ENCODE measurements at places on chromosomes 6 and 20. TPM values are rescaled to one million over a fixed set of nuclear protein-coding genes. Genes with fewer than 3 reads are reported as not detected.

The THBS2 gene
- 26.5 TPM for polyA plus RNA-seq

The TLDC2 gene
- 0.33 TPM for polyA plus RNA-seq

The GJA1 gene
- polyA plus RNA-seq, result 464 TPM

The ARMC12 gene
- 1.3 TPM for polyA plus RNA-seq

The IFNGR1 gene
- polyA plus RNA-seq, result 62.9 TPM

The BFSP1 gene
- 4.1 TPM for polyA plus RNA-seq

The FAM83C gene
- polyA plus RNA-seq, result not detected

The LKAAEAR1 gene
- polyA plus RNA-seq, result not detected

The F13A1 gene
- polyA plus RNA-seq, result 19.6 TPM

The PDYN gene
- not detected for polyA plus RNA-seq

The NHSL1 gene
- polyA plus RNA-seq, result 0.84 TPM

The PLN gene
- 110 TPM for polyA plus RNA-seq

The PAQR8 gene
- 15.2 TPM for polyA plus RNA-seq

Data from ovary (tissue), 10 donors.